Right cardiac atrium (tissue), 5 donors: ENCODE measurements at places on chromosomes 12 and 14.

DNA sequence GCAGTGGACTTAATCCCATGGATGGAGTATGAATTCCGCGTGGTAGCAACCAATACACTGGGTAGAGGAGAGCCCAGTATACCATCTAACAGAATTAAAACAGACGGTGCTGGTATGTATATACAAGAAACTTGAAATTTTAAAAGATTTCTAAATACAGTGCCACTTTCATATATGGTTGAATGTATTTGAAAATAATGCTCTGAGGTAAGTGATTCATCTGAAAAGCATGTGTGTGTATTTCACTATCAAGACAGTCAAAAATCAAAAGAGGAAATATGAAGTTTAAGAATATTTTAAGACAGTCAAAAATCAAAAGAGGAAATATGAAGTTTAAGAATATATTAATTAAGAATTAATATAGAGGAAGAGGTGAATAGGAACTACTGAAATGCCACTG, 195.0 kb upstream of the PDZRN4 start:
- no peak for DNase-seq

DNA sequence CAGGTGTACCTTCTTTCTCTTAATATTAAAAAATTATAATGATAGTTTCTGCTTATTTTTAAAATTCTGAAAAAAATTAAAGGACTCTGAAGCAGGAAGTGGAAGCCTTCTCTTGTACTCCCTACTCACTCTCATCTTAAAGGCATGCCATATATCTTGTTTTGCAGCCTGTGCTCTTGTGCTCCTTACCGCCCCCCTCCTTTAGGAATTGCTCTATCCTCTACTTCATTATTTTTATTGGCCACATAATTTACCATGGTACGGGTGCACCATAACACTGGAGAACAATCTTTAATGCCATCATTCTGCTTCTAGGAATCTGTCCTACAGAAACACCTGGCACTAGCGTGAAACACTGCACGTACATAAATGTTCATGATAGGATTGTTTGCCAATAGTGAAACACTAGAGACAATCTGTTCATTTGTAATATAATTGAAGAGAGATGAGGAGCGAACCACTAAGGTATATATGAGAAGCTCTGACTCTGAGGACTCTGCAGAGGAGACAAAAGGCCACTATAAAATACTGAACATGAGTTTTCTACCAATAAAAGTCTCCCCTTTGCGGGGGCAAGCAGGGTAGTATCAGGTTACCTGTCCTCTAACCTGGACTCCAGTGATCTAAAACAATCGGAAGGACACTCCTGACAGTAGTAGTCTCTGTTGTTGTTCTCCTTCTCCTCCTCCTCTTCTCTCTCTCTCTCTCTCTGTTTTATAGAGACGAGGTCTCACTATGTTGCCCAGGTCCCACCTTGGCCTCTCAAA, 6.3 kb upstream of the NYNRIN start:
- DNase-seq, result no peak

DNA sequence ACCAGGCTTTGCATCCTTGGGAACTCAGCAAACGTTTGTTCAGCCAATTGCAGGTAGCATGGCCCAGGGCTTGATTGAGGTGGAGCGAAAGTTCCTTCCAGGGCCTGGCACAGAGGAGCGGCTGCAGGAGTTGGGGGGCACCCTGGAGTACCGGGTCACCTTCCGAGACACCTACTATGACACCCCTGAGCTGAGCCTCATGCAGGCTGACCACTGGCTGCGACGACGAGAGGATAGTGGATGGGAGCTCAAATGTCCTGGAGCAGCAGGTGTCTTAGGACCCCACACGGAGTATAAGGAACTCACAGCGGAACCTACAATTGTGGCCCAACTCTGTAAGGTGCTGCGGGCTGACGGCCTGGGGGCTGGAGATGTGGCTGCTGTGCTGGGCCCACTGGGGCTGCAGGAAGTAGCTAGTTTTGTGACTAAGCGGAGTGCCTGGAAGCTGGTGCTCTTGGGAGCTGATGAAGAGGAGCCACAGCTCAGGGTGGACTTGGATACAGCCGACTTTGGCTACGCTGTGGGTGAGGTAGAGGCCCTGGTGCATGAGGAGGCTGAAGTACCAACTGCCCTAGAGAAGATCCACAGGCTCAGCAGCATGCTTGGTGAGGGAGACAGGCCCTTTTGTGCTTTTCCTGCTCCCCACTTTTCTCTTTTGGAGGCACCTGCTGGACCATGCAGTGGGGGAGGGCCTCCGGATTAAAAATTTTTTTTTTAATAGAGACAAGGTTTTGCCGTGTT, 799 bp downstream of the THTPA start:
- DNase-seq, result no peak

DNA sequence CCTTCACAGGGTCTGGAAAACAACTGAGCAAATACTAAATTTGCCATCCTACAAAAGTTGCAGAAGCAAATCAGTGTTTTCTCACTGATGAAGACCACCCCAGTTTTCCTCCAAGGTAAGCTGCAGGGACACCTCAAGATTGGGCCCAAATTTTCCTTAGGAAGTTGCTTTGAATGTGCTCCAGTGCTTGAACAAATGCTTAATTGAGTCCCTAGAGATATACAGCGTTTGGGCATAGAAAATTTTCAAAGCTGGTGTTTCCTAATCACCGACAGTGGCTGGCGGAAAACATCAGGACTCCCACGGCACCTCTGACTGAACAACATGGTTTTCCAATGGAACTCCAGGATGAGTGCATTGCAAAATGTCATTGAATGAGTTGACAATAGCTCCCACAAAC, 92.5 kb upstream of the HMGA2 start:
- no peak for DNase-seq

- no peak for DNase-seq
Measured at GRCh38 chr12:85821206-85821605, 15.0 kb downstream of the RASSF9 start.
